ENCODE measurements at places on chromosomes 12 and 14.
A peak's percentile ranks its signal among the peaks of the same experiment; 100 is the strongest.

DNA sequence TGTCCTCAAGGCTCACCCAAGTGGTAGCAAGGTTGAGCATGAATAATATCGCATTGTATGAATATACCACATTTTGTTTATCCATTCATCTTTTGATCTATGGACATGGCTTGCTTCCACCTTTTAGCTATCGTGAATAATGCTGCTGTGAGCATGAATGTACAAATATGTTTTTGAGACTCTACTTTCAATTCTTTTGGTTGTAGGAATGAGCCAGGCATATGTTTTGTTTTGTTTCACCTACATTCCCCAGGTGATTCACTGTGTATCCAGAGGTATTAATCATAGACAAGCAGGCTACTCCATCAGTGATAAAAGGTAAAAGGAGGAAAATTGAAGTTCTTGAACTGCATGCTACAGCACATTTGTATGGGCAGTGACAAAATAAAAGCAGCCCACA lies 35.8 kb downstream of the CDKL1 start:
- DNase-seq: no peak

GRCh38 chr14:92252323-92252722 lies 70.6 kb upstream of the SLC24A4 start:
- DNase-seq: no peak

GRCh38 chr14:75267141-75267721 lies 11.4 kb upstream of the FOS start:
- DNase-seq: peak; percentile 80

- DNase-seq: no peak
Measured at GRCh38 chr12:3480764-3481163, 10.2 kb upstream of the PRMT8 start.

DNA sequence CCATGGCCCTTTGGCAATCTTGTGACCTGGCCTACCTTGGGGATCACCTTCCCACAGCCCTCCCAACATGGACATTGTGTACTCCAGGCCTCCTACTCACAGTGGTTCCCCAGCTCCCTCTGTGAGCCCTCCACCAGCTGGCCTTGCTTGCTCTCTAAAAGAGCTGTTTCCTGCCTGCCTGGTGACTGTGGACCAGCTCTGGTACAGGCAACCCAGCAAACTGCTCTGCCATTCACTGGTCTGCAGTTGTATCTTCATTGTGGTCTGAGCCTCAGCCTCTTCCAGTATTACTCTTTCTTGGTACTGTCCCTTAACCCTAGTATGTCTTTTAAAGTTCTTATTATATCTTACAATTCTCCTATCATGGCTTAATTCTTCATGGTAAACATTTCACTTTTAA lies 236.2 kb downstream of the KTN1 start:
- no peak for DNase-seq

DNA sequence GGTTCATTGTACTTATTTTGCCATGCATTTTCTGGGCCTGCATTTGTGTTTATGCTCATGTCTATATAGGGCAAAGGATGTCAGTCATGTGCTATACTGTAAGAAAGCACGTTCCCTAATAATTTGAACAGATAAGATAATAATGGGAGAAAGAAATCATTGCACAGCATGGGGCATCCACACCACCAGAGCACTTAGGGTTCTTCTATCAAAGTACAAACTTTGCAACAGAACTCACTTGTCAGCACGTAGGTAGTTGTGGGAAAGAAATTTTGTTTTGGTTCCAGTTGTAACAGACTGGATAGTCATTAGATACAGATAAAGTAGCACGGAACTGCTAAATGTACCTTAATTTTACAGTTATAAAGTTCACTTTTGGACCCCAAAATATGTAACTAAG lies 10.1 kb downstream of the PPP1CC start:
- no peak for DNase-seq

DNA sequence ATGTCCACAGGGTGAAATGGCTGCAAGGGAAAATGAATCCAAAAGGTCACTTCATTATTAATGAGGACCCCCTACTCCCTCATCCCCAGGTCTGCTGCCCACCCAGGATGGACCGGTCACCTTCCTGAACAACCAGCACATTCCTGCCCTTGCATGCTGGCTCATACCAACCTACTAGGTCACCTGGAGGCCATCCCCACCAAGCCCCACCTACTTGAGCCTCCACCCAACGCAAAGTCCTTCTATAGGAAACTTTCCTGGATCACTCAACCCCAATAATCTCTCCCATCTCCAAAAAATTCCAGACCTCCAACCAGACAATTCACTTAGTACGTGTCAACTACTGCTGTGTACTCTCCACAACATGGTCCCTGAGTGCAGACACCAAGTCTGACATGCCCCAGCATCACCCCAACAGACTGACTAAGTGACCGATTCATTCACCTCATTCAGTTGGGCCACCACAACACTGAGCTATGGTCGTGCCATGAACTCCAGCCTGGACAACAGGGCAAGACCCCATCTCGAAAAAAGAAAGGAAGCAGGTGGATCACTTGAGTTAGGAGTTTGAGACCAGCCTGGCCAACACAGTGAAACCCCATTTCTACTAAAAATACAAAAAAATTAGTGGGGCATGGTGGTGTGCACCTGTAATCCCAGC lies 18.1 kb downstream of the CLMN start:
- DNase-seq: no peak

DNA sequence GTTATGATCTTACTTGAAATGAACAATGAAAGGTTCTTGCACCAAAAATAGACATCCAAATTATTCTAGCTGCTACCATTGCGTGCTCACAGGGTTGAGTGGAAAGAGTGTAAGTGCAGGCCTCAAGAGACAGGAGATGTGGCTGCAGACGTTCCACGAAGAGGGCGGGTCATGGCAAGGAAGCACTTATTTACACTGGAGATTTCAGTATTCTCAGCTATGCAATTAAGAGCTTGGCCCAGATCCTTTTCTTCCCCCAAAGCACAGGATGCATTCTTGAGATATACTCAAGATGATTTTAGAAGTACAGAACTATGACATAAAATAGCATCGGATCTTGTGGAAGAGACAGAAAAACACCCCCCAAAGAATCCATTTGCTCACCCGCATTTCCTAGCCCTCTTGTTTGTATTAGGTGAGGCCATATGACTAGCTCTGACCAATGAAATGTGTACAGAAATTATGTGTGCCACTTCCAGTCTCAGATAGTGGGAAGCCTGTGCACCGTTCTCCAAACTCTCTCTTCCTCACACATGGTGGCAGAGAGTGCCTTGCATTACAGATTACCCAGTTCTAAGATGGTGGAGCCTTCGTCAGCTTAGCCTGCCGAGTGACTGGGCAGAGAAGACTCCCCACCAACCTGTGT lies 261.4 kb downstream of the TTC8 start:
- DNase-seq: no peak

- DNase-seq: no peak
Measured at GRCh38 chr14:23093991-23094665, 808 bp downstream of the ACIN1 start.

DNA sequence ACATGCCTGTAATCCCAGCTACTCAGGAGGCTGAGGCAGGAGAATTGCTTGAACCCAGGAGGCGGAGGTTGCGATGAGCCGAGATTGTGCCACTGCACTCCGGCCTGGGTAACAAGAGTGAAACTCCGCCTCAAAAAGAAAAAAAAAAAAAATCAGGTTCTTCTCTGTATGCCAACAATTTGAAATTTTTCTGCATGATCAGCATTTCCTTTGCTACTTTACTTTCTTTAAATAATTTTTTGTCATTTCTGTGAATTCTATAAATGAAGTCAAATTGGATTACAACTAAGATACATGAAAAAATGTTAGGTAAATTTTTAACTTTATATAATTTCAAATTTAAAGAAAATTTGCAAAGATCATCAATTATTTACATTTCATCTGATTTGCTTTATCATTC lies 87.8 kb downstream of the NUMB start:
- DNase-seq: no peak

- no peak for DNase-seq
Measured at GRCh38 chr14:53500191-53500590, 347.1 kb upstream of the DDHD1 start.

DNA sequence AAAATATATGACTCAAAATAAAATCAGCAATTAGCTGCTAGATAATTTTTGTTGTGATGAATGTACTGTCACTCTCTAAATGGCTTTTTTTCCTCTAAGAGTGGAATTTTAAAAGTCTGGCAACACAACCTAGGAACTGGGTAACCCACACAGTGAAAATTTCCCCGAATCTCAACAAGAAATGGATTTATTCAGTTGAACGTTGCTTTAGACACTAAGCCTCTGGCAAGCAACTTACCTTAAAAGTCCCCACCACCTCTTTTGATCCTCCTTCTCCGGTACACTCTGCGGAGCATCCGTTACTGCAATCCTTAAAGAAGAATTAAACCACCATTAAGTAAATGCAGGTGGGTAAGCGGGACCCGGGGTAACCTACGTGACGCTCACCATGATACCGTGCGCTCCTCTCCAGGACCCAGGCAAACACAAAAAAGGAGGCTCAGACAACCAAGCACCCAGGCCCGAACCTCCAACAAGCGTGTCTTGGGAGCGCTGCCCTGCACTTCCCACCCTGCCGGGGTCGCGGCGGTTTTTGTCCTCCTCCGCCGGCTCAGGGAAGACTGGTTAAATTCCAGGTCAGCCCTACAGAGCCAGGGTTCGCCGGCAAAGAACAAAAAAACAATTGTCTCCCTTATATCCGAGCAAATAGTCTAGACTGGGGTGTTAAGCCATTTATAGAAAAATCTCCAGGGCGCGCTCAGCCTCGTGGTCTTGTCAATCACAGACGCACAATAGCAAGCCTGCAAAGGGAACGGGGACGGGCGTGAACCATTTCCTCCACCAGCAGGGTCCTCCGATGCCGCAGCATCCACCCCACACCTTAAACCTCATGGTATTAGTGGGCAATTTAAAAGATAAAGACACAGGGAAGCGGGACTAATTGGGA lies 47.1 kb downstream of the BCAT1 start:
- peak; percentile 75 for DNase-seq

DNA sequence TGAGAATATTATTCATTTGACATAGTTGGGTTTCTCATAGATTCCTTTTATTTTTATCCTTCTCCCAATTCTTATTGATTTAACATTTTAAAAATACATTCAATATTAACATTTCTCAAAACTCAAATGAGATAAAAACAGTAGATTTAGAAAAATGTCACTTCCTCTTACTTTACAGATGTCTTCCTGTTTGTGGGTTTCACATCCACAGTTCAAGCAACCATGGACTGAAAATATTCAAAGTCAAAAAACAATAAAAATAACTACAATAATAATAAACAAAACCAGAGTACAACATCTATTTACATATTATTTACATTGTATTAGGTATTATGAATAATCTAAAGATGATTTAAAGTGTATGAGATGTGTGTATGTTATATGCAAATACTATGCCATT lies 111.3 kb upstream of the SLC16A7 start:
- DNase-seq: no peak

DNA sequence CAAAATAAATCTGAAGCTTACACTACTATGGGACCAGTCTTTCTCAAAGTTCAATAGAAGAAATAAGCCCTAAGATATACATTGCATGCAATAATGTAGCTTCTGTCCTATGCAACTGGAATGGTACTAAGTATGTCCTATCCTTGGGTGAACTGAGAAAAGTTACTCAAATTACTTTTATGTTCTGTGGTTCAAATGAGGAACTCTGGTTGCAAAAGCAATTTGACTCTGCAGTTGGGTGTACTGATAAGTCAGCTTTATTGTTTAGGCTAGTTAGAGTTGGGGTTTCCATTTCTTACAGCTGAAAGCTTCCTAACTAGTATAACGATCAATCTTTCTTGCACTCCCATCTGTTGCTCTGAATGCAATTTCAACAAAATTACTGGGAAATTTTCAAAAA lies 29.2 kb downstream of the GPR135 start:
- no peak for DNase-seq

GRCh38 chr14:88323086-88323522 lies at the start of gene KCNK10:
Gene KCNK10 (minus strand): TSS chr14:88323269. CDS start chr14:88322798, 471 bp downstream.
- no peak for DNase-seq

Data from retinal pigment epithelial cell (primary cell).